ENCODE measurements at places on chromosomes 6 and 20.

DNA sequence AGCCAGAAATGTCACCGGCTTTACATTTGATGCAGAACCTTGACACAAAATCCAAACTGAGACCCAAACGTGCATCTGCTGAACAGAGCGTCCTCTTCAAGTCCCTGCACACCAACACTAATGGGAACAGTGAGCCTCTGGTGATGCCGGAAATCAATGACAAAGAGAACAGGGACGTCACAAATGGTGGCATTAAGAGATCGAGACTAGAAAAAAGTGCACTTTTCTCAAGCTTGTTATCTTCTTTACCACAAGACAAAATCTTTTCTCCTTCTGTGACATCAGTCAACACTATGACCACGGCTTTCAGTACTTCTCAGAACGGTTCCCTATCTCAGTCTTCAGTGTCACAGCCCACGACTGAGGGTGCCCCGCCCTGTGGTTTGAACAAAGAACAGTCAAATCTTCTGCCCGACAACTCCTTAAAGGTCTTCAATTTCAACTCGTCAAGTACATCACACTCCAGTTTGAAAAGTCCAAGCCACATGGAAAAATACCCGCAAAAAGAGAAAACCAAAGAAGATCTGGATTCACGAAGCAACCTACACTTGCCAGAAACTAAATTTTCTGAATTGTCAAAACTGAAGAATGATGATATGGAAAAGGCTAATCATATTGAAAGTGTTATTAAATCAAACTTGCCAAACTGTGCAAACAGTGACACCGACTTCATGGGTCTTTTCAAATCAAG lies 108.4 kb downstream of the RTN4IP1 start:
- no peak for DNase-seq

GRCh38 chr6:37653933-37654565 lies 43.6 kb downstream of the MDGA1 start:
- DNase-seq, result peak; percentile 36

DNA sequence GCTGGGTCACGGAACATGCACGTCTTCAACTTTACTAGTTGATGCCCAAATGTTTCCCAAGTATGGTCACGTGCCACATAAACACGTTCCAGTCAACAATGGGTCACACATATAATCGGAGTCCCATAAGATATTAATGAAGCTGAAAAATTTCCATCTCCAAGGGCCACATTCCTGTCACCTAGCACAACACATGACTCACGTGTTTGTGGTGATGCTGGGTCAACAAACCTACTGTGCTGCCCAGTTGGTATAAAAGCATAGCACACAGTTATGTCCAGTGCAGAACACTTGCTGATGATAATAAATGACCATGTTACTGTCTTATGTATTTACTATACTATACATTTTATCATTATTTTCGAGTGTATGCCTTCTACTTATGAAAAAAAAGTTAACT lies 68.0 kb upstream of the INSM1 start:
- DNase-seq, result no peak

DNA sequence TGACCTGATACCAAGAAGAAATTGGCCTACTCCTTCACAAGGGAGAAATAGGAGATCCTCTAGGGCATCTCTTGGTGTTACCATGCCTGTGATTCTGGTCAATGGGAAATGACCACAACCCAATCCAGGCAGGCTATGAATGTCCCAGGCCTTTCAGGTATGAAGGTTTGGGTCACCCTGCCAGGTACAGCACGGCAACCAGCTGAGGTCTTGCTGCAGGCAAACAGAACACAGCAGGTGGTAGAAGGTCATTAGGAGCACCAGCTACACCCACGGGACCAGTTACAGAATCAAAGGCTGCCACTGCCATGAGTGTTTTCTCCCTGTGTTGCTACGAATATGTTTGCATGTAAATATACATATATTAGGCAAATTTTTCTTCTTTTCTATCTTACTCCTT lies 202.3 kb downstream of the ERMARD start:
- no peak for DNase-seq

GRCh38 chr6:51531623-51532022 lies 555.8 kb downstream of the PKHD1 start:
- no peak for DNase-seq

GRCh38 chr6:156686301-156686994 lies 90.7 kb upstream of the ARID1B start:
- DNase-seq, result peak; percentile 88

DNA sequence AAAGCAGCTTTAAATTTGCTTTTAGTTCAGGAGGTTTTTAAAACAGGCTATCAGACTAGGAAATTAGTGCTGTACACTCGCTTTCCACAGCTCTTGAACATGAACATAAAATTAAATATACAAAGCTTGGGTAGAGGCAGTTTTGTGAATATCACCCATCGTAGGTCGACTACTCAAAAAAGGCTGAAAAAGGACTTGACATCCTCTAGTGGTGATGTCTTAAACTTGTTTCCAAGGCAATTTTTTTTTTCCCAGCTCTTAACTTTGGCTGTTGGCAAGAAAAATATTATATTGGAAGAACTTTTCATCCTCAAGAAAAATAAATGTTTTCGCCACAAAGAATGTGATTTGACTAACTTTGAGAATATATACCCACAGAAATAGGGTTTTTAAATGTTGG lies 2.9 kb downstream of the MAP7 start:
- DNase-seq, result peak; percentile 23
